Activated CD4-positive, alpha-beta T cell treated with anti-CD3 and anti-CD28 coated beads, Interleukin-2, amount 50 U/mL, for 16 hours (primary cell): ENCODE measurements at places on chromosomes 2 and 18.

DNA sequence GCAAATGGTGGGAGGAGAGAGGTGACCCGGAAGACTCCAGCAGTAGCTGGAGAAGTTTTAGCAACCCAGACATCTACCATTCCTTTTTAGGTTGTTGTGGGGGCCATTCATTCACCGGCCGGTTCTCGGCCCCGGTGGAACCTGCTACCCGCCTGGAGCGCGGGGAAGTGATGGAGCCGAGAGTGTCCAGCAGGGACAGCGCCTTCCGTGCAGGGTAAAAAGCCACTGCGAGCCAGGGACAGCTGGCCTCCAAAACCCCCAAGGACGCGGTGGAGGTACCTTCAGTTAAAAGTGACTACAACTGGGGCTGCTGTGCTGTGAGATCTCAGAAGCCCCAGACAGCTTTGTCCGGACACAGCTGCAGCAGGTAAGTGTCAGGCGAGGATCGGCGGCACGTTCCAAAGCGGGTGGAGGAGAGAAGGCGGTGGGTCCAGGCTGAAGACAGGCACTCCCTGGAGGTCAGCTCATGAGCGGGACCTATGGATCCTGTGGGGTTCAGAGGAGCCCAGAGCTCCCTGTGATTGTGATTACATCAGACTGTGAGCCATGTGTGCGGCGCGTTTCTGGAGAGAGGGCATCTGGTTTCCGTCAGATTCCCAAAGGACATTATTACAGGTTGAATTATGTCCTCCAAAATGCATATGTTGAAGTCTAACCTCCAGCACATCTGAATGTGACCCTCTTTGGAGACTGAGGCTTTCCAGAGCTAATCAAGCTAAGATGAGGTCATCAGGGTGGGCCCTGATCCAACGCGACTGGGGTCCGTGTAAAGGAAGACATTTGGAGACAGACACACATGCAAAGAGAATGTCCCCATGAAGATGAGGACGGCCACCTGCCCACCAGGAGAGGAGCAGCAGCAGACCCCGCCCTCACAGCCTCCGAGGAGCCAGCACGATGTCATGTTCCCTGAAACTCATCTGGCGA, 276.3 kb downstream of the EIPR1 start:
- DNase-seq = no peak

DNA sequence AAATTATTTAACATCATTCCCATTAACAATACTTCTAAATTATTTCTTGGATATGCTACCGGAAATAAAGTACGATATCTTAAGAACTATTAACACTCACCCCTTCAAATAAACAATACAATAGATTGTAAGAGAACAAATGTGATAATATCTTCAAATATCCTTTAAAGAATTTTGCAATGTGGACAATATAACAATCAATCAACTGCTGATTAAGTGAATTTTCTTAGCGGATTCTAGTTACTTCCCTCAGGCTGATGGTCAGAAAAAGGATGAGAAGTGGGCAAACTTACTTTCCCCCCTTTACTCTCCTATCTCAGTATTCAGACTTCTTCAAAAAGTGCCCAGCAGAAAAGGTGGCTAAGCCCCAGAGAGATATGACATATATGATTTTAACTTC, 10.8 kb downstream of the NFE2L2 start:
- DNase-seq = no peak

DNA sequence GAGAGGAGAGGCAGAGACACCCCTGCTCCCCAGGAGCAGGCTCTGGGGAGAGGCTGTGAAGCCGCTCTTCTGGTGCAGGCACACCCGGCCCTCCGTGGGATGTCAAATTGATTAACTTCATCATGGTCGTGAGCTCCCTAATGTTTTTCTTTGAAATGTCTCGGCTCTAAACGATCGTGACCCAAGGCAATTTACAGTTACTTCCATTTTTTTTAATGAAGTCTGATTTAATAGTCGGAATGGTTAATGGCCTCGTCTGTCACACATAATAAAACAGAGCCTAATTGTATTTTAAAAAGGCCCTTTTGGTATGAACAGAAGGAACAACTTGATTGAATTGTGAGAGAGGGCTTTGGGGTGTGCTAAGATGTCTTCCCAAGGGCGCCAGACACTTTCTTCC, 130.2 kb downstream of the SMAD2 start:
- DNase-seq = no peak

GRCh38 chr2:107303964-107304363, 418.0 kb upstream of the ST6GAL2 start:
- DNase-seq = peak; percentile 5

DNA sequence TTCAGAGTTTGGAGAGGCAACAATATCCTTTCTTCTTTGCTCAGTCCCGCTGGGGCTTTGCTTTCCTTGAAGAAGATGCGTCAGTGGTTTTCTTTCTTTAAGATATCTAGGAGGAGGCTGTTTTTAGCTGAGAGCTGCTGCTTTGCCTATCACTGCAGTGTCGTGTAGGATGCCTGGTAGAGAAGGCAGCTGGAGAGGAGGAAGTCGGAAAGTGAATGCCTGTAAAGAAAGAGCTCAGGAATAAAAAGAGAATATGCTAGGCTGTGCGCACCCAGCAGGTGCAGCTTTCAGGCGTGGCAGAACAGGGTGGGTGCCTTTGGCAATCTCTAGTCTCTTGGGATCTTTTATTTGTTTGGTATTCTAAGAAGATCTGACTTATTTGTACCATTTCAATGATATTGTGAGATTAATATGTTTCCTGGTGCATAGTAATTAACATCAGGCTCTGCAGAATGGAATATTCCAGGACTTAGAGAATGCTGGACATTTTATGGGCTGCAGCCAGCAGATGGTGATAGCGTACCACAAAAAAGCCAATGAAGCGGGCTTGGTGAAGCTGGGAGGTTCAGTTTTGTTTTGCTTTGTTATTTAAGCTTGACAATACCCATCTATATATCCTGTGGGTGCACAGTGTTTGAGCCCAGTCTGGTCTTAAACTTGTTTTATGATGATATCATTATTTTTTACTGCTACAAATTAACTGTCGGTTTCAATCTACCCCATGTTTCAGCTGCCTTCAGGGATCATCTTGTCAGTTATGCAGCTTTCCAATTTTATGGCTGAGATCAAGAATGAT, 34.9 kb downstream of the CAVIN2 start:
- peak; percentile 29 for DNase-seq

- DNase-seq = no peak
Observed at GRCh38 chr2:239393941-239394340, 6.9 kb downstream of the HDAC4 start.

- no peak for DNase-seq
Observed at GRCh38 chr2:236083934-236084333, 84.3 kb downstream of the GBX2 start.

GRCh38 chr18:28411806-28412205, 234.9 kb upstream of the CDH2 start:
- DNase-seq = no peak

- DNase-seq = peak; percentile 59
Observed at GRCh38 chr2:111897924-111898702, at the start of gene MERTK. TSS of gene MERTK (plus strand) at chr2:111898607. CDS start at chr2:111898736, 129 bp downstream.

DNA sequence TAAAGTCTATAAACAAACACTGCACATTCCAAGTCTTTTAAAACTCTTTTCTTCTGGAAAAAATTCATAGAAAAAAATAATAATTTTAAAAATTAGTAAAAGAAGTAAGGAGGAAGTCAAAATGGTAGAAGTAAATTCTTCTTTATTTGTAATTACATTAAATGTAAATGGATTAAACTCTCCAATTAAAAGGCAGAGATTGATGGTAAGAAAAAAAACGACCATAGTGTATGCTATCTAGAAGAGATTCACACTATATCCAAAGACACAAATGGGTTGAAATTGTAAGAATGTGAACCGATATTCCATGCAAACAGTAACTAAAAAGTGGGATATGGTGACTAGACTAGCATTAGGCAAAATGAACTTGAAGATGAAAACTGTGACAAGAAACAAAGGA, 1196.1 kb upstream of the CDH2 start:
- DNase-seq = no peak

GRCh38 chr2:240916571-240917008, 10.5 kb downstream of the CROCC2 start:
- DNase-seq = no peak

DNA sequence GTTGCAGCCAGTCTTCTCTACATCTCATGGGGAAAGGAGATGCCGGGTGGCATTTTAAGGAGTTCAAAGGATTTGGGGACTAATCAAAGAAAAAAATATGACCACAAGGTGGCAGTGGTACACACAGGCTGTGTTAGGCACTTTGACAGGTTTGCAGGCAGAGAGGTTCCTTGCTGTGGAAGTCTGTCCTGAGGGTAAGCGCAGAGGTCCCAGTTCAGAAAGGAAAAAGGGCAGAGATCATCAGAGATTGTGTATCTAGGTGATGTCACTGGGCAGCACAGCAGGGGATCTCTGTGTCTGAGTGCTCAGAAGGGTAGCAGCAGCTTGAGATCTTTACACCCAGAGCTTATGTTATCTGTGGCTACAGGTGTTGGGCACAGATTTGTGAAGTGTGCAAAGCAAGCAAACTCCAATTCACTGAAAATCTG, 231.4 kb downstream of the LRRTM1 start:
- DNase-seq = peak; percentile 37

- no peak for DNase-seq
Observed at GRCh38 chr2:16351541-16351940, 314.1 kb downstream of the CYRIA start.
